Left renal pelvis (tissue), 4 donors: ENCODE measurements at places on chromosomes 2 and 18. TPM values are rescaled to one million over a fixed set of nuclear protein-coding genes. Genes with fewer than 3 reads are reported as not detected.

AMER3 gene
- polyA plus RNA-seq: 0.04 TPM

FRZB gene
- polyA plus RNA-seq: 20.6 TPM

SERPINB11 gene
- not detected for polyA plus RNA-seq

RGPD3 gene
- 0.47 TPM for polyA plus RNA-seq

CRYGD gene
- not detected for polyA plus RNA-seq

DSG4 gene
- polyA plus RNA-seq: 0.05 TPM

LRRTM4 gene
- polyA plus RNA-seq: 2.5 TPM

SERPINB10 gene
- 0.22 TPM for polyA plus RNA-seq

PRKAG3 gene
- not detected for polyA plus RNA-seq

PPP1R1C gene
- 1.5 TPM for polyA plus RNA-seq

SCN3A gene
- 0.78 TPM for polyA plus RNA-seq

HOXD9 gene
- polyA plus RNA-seq: 71.8 TPM

SNORC gene
- polyA plus RNA-seq: 2.4 TPM

CCDC93 gene
- 58.1 TPM for polyA plus RNA-seq

CD226 gene
- 4.1 TPM for polyA plus RNA-seq

CHN1 gene
- polyA plus RNA-seq: 18.4 TPM

MARCO gene
- 6.2 TPM for polyA plus RNA-seq
